Activated naive CD4-positive, alpha-beta T cell treated with anti-CD3 and anti-CD28 coated beads, Interleukin-2, amount 50 U/mL, for 72 hours (primary cell): ENCODE measurements at places on chromosomes 11 and 22. TPM values are rescaled to one million over a fixed set of nuclear protein-coding genes. Genes with fewer than 3 reads are reported as not detected.

POU2AF1 gene
- total RNA-seq = 3.2 TPM

IGSF9B gene
- total RNA-seq = 119 TPM

HTR3A gene
- total RNA-seq = not detected

ASRGL1 gene
- 8.1 TPM for total RNA-seq

EFCAB6 gene
- total RNA-seq = 0.80 TPM
